ENCODE measurements at places on chromosomes 5 and 9.

DNA sequence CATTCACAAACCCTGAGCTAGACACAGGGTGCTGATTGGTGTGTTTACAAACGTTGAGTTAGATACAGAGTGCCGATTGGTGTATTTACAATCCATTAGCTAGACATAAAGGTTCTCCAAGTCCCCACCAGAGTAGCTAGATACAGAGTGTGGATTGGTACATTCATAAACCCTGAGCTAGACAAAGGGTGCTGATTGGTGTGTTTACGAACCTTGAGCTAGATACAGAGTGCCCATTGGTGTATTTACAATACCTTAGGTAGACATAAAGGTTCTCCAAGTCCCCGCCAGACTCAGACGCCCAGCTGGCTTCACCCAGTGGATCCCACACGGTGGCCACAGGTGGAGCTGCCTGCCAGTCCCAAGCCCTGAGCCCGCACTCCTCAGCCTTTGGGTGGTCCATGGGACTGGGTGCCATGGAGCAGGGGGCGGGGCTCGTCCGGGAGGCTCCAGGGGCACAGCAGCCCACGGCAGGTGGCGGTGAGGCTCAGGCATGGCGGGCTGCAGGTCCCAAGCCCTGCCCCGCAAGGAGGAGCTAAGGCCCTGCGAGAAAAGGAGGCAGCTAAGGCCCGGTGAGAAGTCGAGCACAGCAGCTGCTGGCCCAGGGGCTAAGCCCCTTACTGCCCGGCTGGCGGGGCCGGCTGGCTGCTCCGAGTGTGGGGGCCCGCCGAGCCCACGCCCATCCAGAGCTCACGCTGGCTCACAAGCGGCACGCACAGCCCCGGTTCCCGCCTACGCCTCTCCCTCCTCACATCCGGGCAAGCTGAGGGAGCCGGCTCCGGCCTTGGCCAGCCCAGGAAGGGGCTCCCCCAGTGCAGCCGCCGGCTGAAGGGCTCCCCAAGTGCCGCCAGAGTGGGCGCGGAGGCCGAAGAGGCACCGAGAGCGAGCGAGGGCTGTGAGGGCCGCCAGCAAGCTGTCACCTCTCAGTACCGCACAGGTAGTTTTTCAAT is 1039.2 kb upstream of the CDH9 start:
- no peak for DNase-seq

DNA sequence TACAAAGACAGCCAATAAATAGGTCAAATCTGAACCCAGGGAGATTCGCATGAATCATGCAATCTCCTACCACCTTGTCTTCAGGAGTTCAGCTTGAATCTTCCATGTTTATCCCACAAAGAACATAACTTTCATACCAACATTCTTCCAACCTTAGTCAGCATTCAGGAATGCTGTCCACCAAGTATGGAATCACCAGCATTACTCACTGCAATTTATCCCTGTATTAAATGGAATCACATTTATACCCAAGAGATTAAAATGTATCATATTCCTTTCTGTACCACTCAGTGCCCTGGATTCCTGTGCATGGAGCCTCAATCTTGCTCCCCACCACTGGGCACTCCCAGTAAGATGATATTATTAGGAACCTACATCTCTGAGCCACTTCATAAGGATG is 162.6 kb downstream of the GLIS3 start:
- DNase-seq: no peak

DNA sequence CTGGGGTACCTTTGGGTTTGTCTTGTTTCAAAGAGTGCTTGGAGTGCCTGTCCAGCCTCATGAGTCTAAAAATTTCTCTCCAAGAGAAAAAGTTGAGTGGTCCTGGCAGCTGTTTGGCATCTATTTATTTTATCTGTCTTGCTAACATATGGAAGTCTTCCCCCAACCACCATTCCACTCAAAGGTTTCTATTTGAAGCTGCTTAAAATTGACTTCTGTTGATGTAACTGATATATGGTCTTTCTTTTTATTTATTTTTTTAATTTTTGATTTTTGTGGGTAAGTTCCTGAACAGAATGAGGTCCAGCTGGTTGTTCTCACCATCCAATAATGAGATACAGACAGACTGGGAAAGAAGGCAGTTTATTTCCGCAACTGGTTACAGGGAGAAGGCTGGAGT is 178.7 kb upstream of the SGCD start:
- no peak for DNase-seq

GRCh38 chr9:118091711-118092500 is 387.7 kb downstream of the TLR4 start:
- no peak for DNase-seq

DNA sequence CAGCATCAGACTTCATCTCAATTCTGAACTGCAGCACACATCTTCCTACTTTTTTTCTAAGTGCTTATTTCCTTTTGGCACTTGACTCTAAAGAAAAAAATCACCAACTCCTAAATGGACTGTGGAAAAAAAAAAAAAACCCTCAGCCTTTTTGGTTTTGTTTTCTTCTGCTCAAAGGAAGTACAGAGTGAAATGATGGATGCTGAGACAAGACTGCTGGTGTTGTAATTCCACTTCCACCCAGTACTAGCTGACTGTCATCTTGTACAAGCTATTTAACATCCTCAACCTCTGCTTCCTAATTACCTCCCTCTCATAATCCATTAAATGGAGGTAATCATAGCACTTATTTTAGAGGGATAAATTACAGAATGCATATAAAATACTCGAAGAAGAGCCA is 171.5 kb upstream of the GNA14 start:
- DNase-seq: peak; percentile 43

- DNase-seq: no peak
Measured at GRCh38 chr5:39811381-39811780, 386.6 kb upstream of the DAB2 start.

GRCh38 chr9:97660340-97660739 is 26.7 kb downstream of the NCBP1 start:
- peak; percentile 44 for DNase-seq

DNA sequence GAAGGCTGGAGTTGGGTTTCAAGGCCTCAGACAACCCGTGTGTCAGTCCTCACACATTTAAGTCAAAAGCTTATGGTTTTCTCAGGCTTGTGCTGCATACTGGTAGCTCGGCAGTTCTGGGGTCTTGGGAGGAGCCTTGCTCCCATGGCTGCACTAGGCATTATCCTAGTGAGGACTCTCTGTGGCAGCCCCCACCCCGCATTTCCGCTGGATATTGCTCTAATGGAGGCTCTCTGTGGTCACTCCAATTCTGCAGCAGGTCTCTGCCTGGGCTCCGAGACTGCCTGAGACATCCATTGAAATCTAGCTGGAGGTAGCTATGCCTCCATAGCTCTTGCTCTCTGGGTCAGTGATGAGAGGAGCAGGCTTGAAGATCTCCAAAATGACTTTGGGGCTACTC is 311.5 kb upstream of the PTGER4 start:
- DNase-seq: no peak

GRCh38 chr9:297104-297972 is 82.7 kb downstream of the DOCK8 start:
- DNase-seq: peak; percentile 93

GRCh38 chr5:112772124-112772523 is 34.4 kb downstream of the APC start:
- no peak for DNase-seq

- no peak for DNase-seq
Measured at GRCh38 chr5:159515197-159515596, 184.9 kb upstream of the IL12B start.

GRCh38 chr5:146675636-146676035 is 159.6 kb upstream of the GPR151 start:
- peak; percentile 68 for DNase-seq

DNA sequence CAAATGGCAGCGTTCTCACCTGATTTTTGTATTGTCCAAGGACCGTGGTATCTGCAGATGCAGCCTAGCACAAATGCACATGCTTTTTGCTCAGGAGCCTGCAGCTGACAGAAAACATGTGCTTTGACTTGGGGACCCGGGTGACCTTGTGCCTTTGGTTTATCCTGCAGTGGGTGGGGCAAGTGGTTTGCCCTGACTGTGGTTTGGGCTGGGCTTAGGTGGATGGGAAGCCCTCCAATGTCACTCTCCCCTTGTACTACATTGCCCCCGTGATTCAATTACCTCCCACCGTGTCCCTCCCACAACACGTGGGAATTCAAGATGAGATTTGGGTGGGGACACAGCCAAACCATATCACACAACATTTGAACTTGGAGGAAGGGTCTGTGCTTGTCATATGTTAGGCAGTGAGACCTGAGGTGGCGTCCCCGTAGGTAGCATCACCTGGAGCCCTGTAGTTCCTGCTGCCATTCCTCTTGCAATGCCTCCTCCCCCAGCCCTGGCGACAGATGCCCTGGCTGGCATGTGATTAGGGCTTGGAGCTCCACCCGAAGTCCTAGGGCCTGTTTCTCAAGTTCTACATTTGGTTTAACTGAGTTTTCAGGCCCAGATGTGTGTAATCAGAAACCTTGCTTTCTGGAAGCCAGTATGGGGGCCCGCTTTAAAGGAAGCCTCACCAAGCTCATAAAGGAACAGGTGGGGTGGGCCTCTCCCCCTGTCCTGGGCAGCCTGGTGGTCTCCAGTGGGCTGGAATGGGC is 2.1 kb downstream of the ANKRD33B start:
- DNase-seq: peak; percentile 42

- peak; percentile 72 for DNase-seq
Measured at GRCh38 chr9:83649080-83649479, 26.1 kb downstream of the IDNK start.

DNA sequence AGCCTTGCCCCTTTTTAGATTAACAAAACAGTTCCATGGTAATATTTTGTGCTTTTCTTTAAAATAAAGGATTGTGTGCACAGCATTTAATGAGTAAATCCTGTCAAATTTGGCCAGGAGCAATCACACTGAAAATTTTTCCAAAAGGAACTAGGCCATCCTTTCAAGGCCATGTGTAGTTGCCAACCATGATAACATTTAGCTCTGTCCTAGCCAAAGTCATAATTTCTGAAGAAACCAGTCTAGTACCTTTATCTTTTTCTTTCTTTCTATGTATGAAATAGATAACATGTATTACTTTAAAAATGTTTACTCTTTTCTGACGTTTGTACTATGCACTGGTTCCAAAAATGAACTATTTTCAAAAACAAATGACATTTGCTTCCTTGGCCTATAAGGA is 143.7 kb downstream of the PBX3 start:
- no peak for DNase-seq

- DNase-seq: no peak
Measured at GRCh38 chr5:115718927-115719326, 93.1 kb upstream of the TMED7 start.

- no peak for DNase-seq
Measured at GRCh38 chr5:308672-309271, 12.7 kb upstream of the AHRR start.

DNA sequence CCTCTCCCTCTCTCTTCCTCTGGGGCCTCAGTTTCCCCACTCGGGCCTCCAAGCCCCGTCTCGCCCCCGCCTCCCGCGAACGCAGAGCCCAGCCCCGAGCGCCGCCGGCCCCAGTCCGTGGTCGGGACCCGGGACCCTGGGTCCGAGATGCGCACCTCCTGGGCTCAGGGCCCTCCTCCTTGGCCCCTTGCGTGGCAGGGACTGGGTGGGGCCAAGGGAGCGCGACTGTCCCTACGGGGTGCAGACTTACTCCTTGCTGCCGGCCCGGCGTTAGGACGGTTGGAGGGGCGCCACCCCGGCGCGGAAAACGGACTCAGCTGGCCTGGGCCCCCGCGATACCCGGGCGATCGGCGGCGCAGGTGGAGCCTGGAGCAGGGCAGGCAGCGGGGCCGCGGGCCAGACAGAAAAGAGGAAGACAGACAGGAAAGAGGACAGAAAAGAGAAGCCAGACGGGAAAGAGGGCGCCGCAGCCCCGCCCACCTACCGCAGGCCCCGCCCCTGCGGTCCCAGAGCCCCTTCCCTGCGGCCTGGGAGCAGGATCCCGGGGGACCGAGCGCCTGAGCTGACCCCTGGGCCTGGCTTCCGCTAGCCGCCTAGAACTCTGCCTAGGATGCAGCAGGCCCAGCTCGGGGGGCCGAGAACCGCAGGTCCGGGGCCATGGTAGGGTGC is at the start of gene GBGT1:
Gene GBGT1, minus strand, starts transcription at position 411 of the 669 bp plus-strand sequence. CDS start 1,502 bp downstream, outside the sequence.
- peak; percentile 91 for DNase-seq

DNA sequence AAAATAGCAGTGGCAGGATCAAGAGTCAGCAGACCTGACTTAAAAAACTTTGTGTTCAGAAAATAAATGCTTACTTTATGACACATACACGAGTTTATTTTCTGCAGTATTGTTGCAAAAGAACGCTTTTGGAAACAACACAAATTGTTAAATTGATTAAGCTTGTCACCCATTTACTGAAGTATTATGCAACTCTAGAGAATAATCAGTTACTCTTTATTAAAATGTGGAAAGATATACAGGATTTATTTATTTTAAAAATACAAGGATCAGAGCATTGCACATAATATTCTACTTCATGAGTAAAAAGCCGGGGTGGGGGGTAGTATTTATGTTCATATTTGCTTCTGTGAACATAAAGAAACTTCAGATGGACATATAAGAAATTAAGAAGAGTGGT is 20.0 kb downstream of the FYB1 start:
- no peak for DNase-seq

GRCh38 chr9:111064160-111064837 is 26.0 kb upstream of the LPAR1 start:
- DNase-seq: no peak

DNA sequence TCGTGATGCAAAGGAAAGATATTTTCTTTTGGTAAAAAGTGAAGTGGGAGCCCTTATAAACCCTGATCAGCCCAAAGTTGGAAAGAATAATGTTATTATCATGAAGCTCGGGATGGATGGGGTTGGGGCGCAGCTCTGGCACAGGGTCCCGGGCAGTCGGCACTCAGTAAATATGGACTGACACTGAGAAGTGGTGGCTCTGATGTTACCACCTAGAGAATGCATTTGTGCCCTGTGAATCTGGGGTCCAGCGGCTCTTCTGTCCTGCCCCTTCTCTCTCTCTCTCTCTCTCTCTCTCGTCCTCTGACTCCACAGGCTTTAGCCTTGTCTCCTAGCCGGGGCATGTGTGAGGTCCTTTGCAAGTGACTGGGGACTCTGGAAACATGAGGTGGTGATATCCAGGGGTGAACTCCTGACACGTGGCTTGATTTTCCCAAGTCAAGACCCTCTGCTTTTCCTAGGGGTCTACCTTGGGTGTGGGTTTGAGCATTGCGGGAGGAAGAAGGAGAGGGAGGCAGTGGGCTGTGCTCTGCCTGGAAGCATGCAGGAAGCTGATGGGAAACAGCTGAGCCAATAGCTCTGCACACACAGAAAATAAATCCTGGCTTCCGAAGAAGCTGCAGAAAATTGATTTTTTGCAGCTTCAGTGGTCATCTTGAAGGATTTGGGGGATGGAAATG is 162.7 kb downstream of the MACROH2A1 start:
- no peak for DNase-seq

- DNase-seq: no peak
Measured at GRCh38 chr5:173646692-173647091, 30.2 kb upstream of the BOD1 start.

All from KBM-7 (cell line).